ENCODE measurements at places on chromosomes 11 and 22.
A peak's percentile ranks its signal among the peaks of the same experiment; 100 is the strongest.

DNA sequence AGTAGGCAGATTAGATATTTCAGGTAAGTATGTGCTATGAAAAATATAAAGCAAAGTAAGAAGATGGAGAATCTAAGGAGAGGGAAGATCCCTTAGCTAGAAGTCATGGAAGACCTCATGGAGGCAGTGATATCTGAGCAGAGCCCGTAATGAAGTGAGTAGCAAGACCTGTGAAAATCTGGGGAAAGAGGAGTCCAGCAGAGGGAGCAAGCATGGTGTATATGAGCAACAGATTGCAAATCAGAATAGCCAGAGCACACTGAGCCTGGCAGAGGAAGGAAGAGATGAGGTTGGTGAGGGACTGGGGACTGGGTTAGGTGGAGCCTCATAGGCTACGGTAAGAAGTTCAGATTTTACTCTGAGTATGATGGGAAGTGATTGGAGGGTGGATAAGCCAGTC is 9.4 kb downstream of the LHFPL7 start:
- DNase-seq, result peak; percentile 60

DNA sequence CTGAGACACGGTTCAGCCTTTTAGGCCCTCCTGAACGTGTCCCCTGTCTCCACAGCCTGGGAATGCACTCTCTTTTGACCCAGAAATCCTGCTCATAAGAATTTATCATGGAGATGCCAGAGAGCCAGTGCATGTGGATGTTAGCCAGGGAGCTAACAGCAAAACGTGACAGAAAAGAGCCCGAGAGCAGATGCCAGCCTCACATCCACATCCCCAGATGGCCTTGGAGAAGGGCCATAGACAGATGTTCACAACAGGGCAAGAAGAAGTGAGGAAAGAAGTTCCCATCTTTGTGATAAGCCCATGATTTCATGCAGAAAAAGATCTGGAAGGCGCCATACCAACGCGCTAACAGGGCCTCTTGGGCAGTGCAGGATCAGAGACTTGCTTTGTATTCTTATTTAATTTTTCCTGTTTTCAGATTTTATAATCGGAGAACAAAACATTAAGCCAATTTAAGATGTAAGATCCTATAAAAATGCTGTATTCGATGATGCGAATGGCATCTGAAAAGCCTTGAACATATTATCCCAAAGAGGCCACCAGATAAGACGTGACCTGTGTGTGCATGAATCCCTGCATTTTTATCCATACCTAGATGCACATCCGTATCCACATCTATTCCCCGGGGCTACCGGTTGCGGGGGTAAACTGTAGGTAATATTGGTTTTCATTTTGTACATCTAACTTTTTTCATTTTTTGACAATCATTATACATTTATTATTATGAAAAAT is 48.7 kb downstream of the IGLL5 start:
- DNase-seq, result no peak

DNA sequence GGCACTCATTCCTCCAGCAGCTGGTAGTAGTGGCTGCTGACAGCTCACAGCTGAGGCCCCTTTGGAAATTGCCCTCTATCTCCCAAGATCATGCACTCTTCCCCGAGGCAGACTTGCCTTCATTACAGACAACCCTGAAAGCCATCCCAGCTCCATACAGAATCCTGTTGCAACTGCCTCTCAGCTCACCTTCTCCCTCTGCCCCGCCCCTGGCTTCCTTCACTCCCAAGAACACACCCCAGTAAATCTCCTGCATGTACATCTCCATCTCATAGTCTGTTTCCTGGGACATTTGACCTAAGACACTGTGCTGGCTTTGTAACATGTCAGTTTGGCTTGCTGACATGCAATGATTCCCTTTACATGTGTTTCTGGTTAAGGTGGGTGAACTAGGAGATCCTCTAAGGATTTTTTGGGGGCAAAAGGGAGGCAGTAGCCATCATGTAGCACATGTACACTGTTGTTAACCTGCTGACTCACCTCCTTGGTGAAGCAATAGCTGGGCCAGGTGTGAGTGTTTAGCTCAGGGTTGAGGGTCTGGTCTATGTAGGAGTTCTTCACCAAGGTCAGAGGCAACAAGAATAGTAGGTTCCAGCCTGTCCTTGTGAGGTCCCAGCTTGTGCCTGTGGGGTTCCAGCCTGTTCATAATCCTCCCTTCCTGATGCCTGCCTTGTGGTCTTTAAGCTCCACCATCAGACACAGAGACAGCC is 179.6 kb downstream of the CSNK2A3 start:
- no peak for DNase-seq

- no peak for DNase-seq
Observed at GRCh38 chr11:64858467-64859263, 14.2 kb upstream of the CDC42BPG start.

GRCh38 chr11:133269267-133269666 is 263.0 kb downstream of the OPCML start:
- DNase-seq, result no peak

GRCh38 chr22:44972363-44973083 is 37.3 kb downstream of the PHF21B start:
- DNase-seq, result peak; percentile 70

- DNase-seq, result no peak
Observed at GRCh38 chr11:202490-202889, 4.7 kb downstream of the BET1L start.

- DNase-seq, result no peak
Observed at GRCh38 chr11:104339380-104339831, 175.5 kb upstream of the PDGFD start.

DNA sequence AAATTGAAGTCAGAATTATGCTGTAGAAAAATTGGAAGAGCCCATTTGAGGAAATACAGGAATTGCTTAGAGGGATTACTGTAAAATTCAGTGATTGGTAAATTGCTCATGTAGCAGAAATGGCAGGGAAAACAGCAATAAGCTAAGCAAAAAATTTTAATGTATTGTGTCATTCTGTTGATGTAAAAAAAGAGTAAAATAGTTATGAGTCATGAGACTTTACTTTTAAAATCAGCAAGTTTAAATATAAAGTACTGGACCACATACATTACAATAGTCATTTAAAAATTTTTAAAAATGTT is 10.4 kb downstream of the PDHX start:
- DNase-seq, result no peak

DNA sequence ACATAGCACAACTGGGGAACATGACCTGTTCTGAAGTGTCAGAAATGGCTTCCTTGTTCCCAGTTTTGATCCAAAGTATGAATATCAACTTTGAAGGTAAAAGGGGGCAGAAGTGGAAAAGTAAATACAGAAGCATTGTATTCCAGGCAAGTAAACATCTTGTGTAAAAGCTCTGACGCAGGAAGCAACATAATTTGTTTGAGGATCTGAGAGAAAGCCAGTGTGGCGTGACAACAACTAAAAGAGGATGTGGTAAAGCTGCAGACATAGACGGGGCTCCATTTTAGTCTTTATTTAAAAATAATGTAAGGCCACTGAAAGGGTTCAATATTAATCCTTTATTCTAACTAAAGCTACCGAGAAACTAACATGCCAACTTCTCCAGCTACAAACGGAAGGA is 310.2 kb downstream of the DLG2 start:
- no peak for DNase-seq

DNA sequence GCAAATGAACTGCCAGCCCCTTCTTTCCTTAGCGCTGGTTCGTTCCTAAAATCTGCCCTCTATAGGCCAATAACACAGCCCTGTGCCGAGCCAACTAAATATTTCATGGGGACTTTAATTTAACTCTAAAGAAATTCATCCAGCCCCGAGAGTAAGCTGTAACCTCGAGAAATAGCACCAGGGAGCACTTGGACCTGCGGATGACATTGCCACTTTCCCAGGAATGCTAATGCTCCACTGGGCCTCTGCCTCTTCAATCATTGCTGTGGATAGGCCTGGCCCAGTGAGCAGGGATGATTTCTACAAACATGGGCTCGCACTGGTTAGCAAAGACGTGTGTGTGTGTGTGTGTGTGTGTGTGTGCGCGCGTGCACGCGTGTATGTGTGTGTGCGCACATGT is 95.3 kb upstream of the TBCEL start:
- no peak for DNase-seq

DNA sequence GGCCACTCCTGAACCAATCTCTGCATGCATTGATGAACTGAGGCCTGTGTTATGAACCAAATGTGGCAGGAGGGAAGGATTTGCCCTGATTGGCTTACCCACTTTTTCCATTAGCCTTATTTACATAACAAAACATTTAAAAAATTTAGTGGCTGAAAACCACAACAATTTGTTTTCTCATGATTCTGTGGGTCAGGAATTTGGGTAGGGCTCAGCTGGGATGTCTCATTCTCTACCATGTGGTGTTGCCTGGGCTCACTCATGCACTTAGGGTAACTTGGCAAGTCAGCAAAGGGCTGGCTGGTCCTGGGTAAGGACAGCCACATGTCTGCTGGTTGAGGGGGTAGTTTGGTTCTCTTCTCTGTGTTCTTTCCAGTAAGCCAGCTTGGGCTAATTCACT is 35.1 kb upstream of the CYP2R1 start:
- DNase-seq, result no peak

DNA sequence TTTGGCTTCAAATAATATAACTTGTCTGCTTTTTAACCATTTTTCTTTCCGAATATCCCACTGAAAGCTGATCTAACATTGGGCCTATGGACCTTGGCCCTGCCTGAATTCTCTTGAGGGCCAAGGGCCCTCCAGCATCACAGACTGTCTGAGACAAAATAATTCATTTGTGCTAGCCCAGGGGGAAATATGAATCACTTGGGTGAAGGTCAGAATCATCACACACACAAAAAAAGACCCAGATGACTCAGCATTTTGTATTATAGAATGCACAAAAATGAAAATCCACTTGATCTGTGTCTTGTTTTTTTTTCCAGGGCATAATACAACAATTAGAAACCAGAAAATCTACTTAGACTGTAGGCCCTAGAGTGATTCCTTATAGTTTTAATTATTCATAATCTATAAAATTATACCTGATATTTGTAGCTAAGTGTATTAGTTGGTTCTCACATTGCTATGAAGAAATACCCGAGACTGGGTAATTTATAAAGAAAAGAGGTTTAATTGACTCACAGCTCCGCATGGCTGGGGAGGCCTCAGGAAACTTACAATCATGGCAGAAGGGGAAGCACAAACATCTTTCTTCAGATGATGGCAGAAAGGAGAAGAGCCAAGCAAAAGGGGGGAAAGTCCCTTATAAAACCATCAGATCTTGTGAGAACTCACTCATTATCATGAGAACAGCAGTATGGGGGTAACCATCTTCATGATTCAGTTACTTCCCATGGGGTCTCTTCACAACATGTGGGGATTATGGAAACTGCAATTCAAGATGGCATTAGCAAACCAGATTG is 15.6 kb upstream of the RDX start:
- no peak for DNase-seq

DNA sequence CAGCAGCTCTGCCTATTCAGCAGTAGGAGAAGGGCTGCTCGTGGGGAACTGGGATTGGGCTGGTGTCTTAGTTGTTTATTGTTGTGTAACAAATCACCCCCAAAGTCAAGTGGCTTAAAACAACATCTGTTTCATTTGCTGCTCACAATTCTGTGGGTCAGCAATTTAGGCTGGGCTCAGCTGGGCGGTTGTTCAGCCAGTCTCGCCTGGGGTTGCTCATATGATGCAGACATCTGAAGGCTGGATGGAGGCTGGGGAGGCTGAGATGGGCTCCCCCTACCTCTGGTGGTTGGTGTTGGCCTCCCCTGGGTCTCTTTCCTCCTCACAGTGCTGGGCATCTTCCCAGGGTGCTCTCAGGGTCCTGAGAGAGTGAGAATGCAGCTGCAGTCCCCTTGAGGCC is 43.3 kb upstream of the PARVG start:
- DNase-seq, result no peak

DNA sequence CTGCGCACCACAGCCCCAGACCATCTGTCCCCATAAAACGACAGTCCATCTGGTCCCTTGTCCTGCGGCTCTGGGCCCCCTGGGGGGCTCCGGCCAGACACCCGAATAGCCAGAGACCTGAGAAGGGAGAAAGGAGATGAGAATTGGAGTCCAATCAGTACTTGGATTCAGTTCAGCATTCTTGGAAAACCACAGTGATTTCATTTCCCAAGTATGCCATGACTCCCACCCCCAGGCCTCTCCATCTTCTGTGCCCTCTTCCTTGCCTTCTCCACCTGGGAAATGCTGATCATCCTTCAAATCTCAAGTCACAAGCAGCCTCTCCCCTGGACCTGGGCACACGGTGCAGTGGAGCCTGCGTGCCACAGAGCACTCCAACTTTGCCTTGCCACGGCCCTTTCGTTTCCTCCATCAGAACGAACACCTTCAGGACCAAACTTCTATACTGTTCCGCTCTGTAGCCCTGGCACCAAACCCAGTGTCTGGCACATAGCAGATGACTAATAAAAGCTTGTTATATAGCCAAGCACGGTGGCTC is 10.9 kb upstream of the MFNG start:
- no peak for DNase-seq

DNA sequence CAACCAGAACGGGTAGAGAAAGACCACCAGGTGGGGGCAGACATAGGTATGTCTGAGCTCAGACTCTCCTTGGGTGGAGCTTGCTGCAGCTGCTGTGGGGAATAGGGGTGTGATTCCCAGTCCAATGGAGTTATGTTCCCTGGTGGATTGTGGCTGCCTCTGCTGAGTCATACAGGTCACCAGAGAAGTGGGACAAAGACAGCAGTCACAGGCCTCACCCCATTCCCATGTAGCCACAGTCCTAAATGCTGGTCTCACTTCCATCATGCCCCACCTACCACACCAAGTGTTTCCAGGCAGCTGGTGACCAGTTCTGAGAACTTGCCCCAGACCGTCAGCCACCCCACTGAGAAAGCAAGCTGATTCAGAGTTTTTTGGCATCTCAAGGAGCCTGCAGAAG is 17.5 kb downstream of the OR52E5 start:
- DNase-seq, result no peak

DNA sequence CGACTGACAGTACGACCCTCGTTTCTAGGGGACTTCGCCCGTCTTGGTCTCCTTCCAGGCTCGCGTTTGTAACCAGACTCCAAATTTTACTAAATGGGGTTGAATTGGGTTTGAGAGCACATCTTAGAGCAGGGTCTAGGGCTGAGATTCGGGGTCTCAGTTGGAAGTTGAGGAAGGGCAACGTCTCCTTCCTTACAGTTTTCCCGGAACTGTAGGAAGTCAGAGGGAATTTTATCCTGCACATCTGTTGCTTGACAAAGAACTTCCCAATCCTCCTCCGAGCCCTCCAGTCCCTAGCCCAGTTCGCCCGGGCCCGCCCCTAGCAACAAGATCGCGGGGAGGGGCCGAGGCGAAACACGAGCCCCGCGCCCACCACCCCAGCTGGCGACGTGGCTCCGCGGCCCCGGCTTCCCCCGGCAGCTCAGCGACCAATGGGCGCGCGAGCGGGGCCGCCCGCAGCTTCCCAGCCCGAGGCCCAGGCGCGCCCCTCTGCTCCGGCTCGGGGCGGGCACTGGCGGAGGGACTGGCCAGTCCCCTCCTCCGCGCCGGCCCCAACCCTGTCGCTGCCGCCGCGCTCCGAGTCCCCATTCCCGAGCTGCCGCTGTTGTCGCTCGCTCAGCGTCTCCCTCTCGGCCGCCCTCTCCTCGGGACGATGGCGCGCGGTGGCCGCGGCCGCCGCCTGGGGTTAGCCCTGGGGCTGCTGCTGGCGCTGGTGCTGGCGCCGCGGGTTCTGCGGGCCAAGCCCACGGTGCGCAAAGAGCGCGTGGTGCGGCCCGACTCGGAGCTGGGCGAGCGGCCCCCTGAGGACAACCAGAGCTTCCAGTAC is at the start of gene RCN1:
Gene RCN1, plus strand, starts transcription at position 530 of the 826 bp plus-strand sequence. Its CDS starts 123 bp downstream, at position 653.
- DNase-seq, result peak; percentile 37

GRCh38 chr11:94543695-94544645 is at the start of gene FUT4:
Gene FUT4 (plus strand): TSS chr11:94543921. CDS start chr11:94544134, 213 bp downstream.
- DNase-seq, result peak; percentile 78
